ENCODE measurements at places on chromosomes 16 and 17.

DNA sequence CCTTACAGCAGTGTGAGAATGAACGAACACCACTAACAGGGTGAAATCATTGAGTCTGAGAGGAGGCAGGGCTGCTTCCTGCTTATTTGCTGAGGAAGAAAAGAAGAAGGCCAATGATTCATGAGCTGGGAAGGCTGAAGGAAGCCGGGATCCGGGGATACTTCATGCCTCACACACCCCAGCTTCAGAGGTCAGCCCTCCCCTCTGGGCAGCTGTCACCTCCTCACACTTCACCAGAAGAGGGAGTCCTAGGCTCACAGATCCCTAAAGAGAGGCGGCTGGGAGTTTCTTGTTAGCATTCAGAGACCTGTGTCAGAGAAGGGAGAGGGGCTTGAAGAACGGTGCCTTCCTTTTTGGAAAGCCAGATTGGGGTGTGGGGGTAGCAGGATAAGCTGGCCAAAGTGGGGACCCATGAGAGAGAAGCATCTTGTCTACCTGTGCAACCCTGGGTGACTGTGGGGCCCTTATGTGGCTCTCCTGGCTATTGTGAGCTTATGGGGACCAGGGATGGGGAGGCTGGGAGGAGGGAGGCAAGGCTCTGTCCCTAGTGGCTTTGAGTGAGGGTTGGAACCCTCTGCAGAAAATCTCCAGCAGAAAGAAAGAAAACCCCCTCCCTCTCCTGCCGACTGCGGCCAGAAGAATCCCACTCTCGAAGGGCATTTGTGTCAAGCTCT, 94.6 kb downstream of the RGS9 start:
- peak; percentile 25 for ATAC-seq

DNA sequence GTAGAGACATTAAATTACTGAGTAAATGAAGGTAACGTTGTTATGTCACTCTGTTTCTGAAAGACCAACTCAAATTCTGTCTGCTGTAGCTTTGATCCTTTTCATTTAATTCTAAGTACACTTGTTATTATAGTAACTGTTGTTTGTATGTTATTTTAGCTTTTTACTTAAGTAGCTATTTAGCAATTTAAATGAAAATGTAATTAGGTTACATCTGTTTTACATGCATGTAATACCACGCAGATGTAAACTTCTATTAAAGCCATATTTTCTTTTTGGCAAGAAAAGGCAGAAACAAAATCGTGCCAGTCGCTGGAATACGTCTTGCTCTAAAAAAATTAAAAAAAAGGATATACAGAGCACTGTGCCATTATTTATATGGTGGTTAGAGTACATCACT, 282.8 kb downstream of the FTO start:
- no peak for ATAC-seq

DNA sequence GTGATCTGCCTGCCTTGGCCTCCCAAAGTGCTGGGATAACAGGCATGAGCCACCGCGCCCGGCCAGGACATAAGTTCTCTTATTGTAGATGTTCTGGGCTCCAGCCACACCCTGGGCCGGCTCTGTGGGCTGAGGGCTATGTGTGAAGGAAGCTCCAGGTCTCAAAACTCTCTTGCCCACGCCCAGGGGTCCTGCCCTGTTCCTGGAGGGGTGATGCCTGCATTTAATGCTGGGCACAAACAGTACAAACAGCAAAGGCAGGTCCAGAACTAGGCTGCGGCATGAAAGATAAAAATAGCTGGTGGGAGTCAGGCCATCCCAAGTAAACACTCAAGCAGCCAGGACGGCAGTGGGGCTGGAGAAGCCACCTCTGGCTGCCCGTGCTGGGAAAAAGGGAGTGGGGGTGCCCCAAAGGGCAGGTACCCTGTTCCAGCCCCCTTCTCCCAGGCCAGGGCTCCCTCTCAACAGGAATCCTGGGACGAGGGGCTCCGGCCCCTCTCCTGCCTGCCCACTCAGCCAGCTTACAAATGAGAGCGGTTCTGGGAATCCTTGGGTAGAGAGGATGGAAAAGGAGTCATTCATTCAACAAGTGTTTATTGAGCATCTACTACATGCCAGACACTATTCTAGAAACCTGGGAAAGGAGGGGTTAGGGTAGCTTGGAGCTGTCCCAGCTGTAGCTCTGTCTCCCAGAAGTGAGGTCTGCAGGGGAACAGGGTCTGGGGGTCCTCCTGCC, 4.6 kb downstream of the TRIM47 start:
- no peak for ATAC-seq

GRCh38 chr17:78253946-78254672, 22.7 kb downstream of the TMEM235 start:
- peak; percentile 78 for ATAC-seq

GRCh38 chr16:2927010-2927646, 15.4 kb downstream of the FLYWCH1 start:
- peak; percentile 99 for ATAC-seq

DNA sequence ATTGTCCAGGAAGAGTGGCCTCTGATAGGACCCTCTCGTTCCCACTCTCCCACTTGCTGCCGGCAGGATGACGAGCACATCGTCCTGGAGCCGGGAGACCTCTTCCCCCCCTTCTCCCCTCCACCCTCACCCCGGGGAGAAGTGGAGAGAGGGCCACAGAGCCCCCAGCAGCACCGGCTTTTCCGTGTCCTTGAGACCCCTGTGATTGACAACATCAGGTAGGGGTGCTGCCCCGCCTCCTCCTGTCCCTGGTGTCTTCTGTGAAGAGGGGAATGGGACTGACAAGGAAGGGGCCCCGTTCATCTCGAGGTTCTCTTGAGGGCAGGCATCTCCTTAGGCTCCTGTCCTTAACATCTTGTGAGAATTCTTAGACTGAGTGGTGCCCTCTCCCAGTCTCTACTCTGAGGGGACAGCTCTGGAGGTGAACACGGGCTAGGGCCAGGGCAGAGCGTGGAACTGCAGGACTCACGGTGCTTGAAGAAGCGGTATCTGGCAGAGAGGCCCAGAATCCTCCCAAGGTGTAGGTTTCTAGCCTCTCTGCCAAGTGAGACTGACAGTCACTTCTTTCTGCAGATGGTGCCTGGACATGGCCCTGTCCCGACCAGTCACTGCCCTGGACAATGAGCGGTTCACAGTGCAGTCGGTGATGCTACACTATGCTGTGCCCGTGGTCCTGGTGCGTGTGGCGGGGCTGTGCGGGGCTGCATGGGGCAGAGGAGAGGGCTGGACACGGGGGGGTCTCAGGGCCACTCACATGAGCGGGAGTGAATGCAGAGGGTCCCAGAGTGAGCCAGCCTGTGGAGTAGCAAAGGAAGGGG, 26.4 kb downstream of the CASKIN2 start:
- ATAC-seq, result no peak

GRCh38 chr16:89705006-89705405, 3.5 kb upstream of the SPATA2L start:
- no peak for ATAC-seq

GRCh38 chr17:37640015-37640414, 3.2 kb downstream of the DDX52 start:
- no peak for ATAC-seq

DNA sequence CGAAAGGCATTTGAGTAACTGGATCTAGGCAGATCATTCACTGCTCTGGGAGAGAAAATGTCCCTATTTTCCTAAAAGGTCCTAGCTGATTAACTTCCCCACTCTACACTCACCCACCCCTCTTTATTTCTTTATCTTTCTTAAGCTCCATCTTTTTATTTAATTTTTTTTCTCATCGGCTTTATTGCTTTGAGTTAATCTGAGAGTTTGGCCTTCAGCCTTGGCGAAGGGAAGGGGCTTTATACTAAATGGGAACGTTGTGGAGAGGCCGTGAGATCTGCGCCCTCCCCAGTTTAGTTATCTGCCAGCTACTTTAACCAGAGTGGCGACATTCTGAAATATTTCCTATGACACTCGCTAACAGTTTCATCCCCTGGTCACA, 882 bp upstream of the TOX3 start:
- no peak for ATAC-seq

- ATAC-seq, result no peak
These were observed 8.4 kb upstream of the CA4 start for GRCh38 chr17:60141111-60142018.

DNA sequence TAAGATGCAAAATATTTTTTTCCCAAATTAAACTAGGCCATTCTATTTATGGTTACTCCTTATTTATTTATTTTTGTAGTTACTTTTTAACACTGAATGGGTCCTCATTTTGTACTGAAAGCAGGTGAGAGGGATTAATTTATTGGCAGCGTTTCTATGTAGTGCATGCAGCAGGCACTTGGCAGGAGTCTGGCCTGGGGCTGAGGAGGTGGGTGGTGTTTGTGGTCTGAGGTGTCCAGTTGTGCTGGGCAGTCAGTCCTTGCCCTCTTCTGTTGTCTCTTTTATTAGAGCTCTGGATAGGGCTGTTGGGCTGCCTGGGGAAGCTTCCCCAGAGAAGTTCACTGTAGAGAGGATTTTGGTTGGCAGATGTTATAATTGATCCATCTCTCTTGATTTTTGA, 12.7 kb downstream of the SEC14L1 start:
- no peak for ATAC-seq

DNA sequence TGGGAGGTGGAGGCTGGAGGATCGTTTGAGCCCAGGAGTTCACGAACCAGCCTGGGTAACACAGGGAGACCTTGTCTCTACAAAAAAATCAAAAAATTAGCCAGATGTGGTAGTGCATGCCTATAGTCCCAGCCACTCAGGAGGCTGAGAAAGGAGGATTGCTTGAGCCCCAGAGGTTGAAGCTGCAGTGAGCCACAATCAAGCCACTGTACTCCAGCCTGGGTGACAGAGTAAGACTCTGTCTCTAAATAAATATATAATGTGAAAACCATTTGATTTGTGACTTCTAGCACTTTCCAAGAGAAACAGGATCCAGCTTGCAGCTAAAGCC, 459.1 kb downstream of the SOX9 start:
- no peak for ATAC-seq

DNA sequence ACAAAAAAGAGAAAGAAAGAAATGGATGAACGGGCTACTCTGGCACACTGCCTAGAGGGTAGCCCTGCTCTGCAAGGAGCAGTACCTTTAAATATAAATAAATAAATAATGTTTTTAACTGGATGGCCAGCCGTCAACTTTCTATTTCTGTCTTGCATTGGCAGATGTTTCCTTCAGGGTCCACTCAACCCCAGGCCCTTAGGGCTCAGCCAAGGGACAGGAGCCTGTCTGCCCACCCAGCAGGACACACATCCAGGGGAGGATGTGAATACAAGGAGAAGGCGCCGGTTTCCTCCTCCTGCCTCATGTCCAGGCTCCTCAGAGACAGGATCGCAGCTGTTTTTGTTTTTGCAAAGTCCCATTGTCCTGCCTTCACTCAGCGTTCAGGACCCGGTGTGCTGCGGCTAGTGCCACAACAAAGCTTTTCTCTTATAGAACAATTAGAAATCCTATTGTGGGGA, 22.6 kb downstream of the TTYH2 start:
- ATAC-seq, result no peak

GRCh38 chr16:49337814-49338350, 35.7 kb upstream of the C16orf78 start:
- ATAC-seq, result no peak

DNA sequence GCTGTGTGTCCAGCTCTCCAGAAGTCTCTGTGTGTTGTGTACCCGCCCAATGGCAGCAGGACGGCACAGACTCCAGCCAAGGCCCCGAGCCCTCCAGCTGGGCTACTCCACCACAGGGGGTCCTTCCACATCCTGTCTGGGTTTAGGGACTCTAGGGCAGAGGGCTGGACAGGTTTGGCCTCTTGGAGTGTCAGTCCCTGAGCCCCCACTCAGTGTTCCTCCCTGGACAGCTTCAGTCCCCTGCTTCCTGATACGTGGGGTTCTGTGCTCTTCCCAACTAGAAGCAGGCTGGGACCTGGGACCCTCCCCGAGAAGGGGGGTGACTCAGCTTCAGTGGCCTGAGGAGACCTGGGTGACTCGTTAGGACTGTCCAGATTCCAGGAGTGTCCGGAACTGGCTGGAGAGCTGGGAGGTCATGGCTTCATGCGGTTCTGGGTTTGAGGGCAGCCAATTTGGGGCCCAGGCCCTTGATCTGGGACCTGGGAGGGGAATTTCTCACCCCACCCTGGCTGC, 4.2 kb downstream of the CDK3 start:
- ATAC-seq, result no peak

DNA sequence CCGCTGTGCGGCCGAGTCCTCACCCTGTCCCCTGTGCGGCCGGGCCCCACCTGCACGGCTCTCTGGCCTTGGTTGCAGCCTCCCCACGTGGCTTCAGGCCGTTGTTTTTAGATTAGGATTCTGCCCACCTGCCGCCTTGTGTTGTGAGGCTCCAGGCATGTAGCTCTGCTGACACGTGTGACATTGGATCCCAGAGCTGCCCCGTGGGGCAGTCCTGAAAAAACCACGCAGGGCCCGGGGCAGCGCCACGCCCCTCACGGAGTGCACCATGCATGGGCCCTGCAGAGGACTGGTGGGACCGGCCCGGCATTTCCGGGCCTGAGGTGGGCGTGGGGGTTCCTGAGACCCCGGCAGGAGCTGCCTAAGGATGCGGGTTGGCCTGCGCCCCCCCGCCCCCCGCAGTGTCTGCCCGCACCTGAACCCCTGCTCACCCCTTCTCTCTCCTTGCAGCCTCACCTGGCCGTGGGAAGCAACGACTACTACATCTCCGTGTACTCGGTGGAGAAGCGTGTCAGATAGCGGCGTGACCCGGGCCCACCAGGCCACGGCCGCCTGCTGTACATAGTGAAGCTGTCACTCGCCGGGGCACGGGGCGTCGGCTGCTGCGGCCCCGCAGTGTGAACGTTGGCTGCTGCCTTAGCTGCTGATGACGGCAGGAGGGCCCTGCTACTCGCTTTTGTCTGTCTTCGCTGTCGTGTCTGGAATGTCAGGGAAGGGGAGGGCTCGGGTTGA, 27.7 kb upstream of the CHMP6 start:
- no peak for ATAC-seq

DNA sequence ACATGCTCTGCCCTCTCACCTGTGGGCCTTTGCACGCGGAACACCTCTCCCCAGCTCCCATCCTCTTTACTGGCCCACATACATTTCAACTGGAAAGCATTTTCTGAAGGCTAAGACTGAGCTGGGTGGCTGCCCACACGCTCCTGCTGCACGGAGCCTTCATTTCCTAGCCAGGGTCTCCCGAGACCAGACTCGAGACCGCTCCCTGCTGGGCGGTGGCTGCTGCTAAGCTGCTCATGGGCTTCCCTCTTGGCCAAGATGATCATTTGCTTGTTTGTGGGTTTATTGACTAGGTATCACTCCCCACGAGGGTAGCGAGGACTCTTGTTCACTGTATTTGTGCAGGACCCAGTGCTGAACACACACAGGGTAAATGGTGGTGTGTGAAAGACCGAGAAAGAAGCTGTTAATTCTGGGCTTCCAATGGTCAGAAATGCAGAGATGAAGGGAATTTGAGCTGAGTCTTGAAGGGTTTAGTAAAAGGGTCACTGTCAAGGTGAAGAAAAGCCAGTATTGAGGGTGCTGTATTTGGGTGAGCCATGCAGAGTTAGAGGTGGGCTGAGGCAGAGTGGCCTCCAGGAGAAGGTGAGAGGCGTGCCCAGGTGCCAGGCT, 907 bp downstream of the TRAPPC2L start:
- ATAC-seq, result peak; percentile 59

DNA sequence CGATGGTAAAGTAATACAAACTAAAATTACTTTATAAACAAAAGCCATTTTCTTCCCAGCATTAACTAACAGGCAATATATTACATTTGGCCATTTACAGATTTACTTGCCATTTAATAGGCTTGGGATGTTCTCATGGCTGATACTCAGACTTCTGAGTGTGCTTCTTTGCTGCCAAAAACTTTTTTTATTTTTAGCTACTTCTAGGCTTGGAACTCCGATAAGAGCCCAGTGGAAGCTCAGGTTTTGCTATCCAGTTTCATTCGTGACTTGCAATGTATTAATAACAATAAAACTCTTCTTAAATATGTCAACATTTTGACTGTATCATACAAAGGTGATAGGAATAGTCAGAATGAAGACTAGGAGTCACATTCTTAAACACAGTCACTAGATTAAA, 152.3 kb downstream of the ITFG1 start:
- ATAC-seq, result no peak

Measured in activated T-helper 17 cell treated with anti-CD3 and anti-CD28 coated beads, Interleukin-2, amount 50 U/mL, for 72 hours (primary cell).